Pulmonary artery endothelial cell (primary cell): ENCODE measurements at places on chromosomes 11 and 22. TPM values are rescaled to one million over a fixed set of nuclear protein-coding genes. Genes with fewer than 3 reads are reported as not detected.
A peak's percentile ranks its signal among the peaks of the same experiment; 100 is the strongest.

DNA sequence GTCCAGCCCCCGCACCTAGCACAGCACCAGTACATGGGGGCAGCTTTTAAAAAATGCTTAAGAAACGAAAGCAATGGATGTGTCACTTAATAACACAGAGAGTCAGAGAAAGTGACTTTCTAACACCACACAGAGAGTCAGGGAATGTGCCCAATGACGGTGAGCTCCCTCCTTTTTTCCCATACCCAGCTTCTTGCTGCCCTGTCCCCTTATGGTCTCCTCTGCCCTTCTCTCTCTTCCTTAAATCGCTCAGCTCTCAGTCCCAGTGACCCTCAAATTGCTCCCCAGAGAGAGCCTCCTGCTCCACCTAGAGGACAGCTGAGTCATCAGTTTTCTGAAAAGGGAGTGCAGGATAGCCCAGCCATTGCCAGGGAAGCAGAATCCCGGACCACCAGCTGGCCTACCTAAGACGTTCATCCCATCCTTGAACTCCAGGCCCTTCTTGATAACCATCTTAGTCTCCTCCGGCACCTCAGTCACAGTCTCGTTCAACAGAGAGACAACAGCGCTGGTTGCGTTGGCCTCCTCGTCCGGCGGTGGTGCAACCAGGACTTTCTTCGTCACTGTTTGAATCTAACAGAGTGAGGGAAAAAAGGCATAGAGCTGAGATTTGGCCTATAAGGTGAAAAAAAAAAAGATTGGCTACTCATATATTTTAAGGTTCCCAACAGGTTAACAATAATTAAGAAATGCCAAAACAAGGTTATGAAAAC, 113.5 kb downstream of the SLC1A2 start:
- DNase-seq = no peak

- DNase-seq = no peak
These were observed 8.0 kb upstream of the PRR33 start for GRCh38 chr11:1899686-1900085.

DNA sequence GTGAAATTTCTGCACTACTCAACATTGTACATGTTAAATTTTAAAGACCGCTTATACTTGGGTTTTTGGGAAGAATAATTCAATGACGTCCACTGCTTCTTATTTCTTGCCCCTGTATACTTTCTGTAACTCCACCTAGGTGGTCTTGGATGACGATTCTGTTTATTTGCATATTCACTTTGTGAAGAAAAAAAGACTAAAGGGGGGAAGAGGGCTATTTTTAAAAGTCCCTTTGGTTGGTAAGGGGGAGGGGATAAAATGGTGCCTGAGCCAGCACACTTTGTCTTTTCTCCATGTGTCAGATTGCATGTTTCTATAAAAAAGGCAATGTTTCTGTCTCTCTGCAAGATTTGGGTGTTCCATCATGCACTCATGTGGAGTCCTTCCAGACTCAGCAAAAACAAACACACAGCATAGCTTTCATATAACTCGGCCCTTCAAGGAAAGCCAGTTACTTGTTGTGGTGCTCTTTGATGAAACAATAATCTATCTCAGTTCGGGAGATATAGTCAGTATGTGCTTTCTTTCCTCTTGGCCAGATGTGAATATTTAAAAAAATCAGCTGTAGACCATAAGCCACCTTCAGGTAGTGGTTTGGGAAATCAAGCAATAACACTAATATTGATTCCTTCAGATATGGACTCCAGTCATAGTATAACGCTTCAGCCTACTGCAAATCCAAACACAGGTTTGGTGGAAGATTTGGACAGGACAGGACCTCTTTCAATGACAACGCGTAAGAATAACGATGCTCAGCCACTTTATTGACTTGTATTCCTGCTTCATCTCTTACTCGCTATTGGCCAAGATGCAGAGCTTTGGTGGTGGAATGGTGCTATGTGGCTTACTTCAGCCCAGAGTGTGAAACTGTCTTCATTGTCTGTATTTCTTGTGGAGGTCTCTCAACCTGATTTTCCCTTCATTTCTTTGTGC, 68.8 kb downstream of the CD44 start:
- no peak for DNase-seq

- peak; percentile 24 for DNase-seq
These were observed 38.5 kb upstream of the CYP2D6 start for GRCh38 chr22:42169055-42169469.

- DNase-seq = no peak
These were observed 9.3 kb downstream of the APOL5 start for GRCh38 chr22:35726933-35727332.

DNA sequence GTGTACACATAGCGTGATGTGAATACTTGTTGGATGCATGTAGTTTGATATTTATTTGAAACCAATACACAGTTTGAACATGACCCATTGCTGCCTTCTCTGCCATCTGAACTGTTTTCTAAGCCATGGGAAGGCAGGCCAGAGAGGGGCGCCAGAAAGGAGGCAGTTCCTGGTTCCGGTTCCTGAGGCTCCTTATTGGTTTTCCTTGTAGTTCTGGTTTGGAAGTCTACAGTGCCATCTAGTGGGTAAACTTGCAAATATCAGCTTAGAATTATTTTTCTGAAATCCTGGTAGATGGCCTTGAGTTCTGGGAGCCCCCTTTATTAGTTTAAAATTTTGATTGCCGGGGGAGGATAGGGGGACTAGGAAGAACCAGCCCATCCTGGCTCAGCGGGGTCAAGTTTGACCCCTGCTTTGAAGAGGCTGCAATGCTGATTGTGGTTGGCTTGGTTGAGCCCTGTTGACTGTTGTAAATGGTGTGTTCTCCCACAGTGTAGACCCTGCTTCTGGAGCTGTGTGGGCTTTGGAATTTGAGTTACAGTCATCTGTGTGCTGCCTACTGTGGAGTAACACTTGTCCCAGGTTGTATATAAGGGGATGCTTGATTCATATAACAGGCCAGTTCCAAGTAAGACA, 48.4 kb downstream of the GRAMD1B start:
- DNase-seq = peak; percentile 46

DNA sequence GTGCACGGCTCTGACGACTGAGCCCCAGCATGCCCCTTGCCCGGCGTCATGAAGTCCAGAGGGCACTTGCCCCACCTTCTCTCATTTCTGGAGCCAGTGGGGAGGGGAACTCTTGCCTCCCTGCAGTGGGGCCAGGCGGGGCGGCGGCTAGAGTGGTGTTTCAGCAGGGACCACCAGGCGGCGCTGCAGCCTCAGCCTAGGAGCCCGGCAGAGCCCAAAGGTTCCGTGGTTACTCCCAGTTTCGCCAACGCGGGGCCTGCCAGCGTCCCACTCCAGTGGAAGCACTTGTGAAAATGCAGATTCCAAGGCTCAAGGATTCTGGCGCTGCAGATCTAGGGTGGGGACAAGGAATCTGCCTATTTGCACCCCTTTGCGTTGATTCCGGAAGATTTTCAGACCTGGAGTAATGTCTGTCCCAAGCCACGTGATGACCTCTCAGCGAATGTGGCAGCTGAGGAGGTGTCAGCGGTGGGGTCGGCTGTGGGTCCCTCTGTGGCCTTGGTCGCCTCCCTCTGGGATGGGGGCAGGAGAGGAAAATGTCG, 55.7 kb downstream of the CD82 start:
- no peak for DNase-seq

GRCh38 chr11:127105593-127106541, 105.3 kb upstream of the KIRREL3 start:
- no peak for DNase-seq

GRCh38 chr11:9850224-9850895, 186.5 kb downstream of the SWAP70 start:
- DNase-seq = no peak

GRCh38 chr11:46309814-46310259, 32.4 kb downstream of the CREB3L1 start:
- DNase-seq = no peak

GRCh38 chr11:44400431-44400830, 90.5 kb upstream of the ALX4 start:
- DNase-seq = no peak

GRCh38 chr11:9675691-9676090, 11.8 kb downstream of the SWAP70 start:
- no peak for DNase-seq

- DNase-seq = no peak
These were observed 11.6 kb downstream of the RIBC2 start for GRCh38 chr22:45425101-45425500.

GRCh38 chr11:19727246-19727645, 14.6 kb downstream of the NAV2 start:
- DNase-seq = no peak

- DNase-seq = no peak
These were observed 45.7 kb downstream of the BCL2L13 start for GRCh38 chr22:17684245-17684644.

- DNase-seq = no peak
These were observed 626.3 kb upstream of the LRRC4C start for GRCh38 chr11:42085736-42086135.

DNA sequence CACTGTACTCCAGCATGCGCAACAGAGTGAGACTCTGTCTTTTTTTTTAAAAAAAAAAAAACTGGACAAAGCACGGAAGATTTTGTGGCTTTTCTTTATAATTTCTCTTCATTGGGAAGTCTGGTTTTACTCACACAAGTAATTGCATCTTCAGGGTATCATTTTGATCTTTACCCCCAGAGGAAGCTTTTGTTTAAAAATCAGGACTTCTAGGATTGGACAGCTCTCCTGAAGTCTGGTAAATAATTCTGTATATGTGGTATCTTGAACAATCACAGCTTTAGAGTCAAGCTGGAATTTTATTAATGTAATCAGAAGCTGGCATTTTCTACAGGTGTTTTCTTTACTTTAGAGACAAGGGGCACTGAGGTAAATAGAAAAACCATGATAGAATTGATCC, 208.1 kb upstream of the NARS2 start:
- DNase-seq = no peak

DNA sequence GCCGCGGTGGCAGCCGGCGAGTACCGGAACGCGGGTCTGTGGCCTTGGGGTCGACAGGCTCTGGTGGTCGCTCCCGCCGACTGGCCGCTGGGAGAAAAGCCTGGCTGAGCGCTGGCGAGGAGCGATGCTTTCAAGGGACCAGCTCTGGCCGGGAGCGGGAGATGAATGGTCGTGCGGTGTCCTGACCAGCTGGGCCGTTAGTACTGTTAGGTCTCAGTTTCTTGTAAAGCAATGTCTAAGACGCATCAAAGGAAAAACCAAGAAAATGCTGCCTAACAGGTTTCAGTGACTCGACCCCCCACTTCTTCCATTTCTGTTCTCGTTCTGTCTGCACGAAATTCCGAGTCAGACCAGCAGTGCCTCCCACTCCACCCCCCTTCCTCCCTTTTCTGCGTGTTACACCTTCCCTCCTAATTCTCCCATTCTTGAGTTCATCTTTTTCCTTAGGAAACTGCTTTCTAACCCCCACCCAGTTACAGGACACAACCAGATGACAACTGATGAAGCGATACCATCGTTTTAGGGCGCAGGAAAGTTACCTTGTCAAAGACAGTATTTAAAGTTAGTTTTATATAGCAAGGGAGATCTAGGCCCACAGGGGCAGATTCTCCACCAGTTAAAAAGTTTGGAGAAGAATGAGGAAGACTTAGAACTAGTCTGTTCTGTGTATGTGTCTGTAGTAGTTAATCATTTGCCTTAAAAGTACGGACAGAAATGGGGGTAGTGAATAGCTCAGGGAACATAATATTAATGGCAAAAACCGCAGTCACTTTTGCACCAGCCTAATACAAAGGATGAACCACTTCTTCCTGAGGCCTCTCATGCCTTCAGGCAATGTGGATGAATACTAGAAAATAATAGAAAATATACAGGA, 1.0 kb downstream of the CUL5 start:
- DNase-seq = no peak

The OR8G5 gene
- not detected in 2 replicates for total RNA-seq

The STK33 gene
- total RNA-seq = 0.11 and 0.33 TPM in 2 replicates

The SCN4B gene
- total RNA-seq = 0.13 and 0.21 TPM in 2 replicates

The OR5L2 gene
- not detected in 2 replicates for total RNA-seq

The PDGFD gene
- 10.0 and 20.2 TPM in 2 replicates for total RNA-seq

The ARSA gene
- 11.2 and 13.1 TPM in 2 replicates for total RNA-seq

The GRAP2 gene
- not detected in 2 replicates for total RNA-seq

The APLNR gene
- not detected in 2 replicates for total RNA-seq

The FBLN1 gene
- 0.13 and 0.35 TPM in 2 replicates for total RNA-seq
